CMK (cell line): ENCODE measurements at places on chromosomes 6 and 20.

DNA sequence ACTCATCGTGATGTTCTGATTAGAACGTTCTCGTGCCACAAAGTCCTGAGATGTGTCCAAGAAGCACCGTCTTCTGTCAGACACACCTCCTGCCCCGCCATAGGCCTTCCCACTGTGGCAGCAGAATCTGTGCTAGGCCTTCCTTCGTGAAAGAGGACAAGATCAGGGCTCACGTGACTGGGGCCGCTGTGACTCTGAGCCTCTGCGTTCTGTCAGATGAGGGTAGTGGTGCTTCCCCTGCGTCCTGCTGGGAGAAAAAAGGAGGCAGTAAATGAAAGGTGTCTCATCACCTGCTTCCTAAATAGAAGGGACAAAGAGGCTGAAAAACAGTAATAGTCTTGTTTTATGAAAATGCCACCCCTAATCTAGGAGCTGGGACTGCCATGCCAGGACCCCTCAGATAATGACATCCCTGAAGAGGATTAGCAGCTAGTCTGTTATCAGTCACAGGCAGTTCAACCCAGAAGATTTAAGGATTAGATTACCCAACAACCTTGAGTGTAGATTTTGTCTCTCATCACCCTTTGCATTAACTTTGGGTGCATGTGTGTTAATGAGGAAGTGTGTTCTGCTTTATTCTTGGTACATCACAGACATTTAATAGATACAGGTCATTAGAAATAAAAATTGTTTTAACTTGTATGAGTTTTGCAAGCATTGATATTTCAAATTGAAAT, 4.1 kb downstream of the DNAJC5 start:
- DNase-seq, result no peak

GRCh38 chr6:10177704-10178103, 237.2 kb downstream of the TFAP2A start:
- DNase-seq, result no peak

DNA sequence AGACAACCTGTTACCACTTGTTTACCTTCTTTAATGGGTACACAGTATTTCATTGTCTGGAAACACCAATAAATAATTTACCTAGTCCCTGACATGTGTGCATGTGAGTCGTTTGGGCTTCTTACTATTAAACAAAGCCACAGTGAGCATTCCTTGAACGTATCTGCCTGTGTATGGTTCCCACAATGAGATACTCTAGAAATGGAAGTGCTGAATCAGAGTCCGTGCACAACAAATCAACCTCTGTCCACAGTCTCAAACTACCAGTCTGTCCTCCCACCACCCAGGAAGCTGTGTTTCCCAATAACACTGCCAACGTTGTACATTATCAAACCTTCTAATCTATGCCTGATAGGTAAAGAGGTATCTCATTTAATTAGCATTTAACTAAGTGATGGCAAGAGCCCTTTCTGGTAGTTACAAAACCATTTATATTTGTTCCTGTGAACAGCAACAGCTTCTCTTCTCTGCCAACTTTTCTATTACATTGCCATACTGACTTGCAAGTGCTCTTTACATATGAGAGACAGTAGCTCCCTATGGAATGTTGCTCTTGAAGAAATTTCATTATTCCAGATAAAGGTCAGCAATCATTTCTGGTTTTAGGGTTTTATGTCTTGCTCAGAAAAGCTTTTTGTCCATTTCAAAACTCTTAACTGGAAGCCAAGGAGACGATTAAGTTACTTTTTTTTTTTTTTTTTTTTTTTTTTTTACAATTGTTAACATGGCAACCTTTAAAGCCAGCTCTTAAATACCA, 14.7 kb downstream of the JAG1 start:
- no peak for DNase-seq

- DNase-seq, result peak; percentile 52
Observed at GRCh38 chr6:43454696-43455530, 435 bp downstream of the DLK2 start.

GRCh38 chr6:50056242-50056641, 6.5 kb upstream of the DEFB112 start:
- DNase-seq, result no peak

GRCh38 chr6:108116546-108117426, 42.2 kb upstream of the OSTM1 start:
- DNase-seq, result no peak

DNA sequence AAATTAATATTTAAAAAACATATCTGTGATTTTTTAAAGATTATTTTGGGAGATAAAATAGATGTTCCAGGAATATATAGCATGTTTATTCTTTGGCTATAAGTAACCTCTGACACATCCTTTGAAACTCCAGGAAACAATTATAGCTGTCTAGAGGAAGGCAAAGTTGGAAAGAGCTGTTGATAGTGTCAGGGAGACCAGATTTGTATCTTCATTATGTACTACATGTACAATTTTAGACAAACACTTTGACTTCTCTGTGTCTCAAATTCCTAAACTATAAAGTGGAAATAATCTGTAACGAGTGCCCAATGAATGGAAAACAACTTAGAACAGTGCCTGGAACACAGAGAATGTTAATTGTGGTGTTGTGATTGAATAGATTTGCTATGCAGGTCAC, 25.6 kb upstream of the ADGRG6 start:
- no peak for DNase-seq

DNA sequence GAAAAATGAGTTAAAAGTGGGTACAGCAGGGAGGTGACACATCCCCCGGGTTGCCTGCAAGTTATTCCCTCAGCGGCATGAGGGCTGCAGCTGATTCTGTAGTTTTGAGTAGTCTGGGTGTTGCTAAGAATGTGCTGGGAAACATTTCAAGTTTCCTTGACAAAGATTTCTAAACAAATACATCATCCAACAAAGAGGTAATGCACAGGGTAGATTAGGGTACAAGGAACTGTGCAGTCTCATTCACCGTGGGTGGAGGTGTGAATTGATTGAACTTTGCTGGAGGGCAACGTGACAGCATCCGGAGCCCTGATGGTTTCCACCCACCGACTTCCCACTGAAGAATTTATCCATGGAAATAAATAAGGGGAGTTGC, 21.8 kb downstream of the CASS4 start:
- no peak for DNase-seq

DNA sequence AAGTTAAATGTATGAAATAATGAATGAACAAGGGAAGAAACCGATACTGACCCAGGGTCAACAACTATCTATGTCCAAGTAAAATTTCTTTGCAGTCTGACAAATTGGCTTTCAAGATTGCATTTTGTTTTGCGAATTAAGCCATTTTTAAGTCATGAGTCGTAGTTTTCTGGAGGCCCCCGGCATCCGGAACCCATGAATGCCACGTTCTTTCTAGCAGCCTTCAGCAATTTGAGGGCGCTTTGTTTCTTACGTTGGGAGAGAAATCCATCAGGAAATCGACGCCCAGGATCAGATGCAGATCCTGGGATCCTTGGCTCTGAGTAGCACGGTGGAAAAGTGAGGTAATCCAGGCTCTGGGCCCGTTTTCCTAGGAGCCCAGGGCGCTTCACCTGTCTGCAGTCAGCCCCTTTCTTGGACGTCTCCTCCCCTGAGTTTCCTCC, 309 bp upstream of the ABRACL start:
- DNase-seq, result no peak

DNA sequence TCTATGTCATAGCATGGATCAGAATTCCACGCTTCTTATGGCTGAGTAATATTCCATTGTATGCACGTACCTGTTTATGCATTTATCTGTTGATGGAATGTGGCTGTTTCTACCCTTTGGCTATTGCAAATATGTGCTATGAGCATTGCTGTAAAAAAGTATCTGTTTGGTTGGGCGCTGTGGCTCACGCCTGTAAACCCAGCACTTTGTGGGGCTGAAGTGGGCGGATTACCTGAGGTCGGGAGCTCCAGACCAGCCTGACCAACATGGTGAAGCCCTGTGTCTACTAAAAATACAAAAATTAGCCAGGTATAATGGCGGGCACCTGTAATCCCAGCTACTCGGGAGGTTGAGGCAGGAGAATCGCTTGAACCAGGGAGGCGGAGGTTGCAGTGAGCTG, 182.4 kb downstream of the BCAS1 start:
- no peak for DNase-seq

GRCh38 chr6:7267466-7268091, 45.4 kb downstream of the SSR1 start:
- DNase-seq, result no peak

GRCh38 chr6:112713402-112713801, 366.3 kb downstream of the RFPL4B start:
- no peak for DNase-seq

DNA sequence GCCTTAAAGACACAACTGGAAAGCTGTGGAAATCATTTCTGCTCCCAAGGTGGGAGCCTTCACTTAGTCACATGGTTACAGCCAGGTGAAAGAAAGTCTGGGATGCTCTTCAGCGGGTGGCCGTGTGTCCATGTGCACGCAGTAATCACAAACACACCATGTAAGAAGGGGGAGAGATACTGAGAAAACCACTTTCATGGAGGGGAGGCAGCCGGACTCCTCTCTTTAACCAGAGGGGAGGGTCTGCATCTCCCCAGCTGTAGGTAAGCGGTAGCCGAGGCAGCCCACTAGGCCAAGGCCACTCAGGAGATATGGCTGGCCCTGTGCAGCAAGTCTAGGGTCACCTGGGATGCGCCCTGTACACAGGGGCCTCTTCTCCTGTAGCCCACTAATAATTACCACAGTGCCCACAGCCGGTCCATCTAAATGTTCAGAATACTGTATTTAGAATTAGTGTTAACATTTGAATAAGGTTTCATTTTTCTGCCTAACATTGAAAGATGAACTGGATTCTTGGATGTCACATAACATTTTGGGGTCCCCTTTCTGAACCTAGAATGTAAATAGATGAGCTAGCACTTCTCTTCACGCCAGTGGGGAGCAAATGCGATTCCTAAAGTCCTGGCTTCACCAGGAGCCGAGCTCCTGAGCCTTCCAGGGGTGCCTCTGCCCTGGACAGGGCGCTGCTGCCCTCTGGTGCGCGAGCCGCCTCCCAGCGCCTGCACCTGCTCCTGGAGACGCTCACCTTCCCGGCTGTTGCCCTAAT, 15.9 kb downstream of the GPR31 start:
- no peak for DNase-seq

GRCh38 chr20:16821211-16822089, 73.3 kb downstream of the OTOR start:
- DNase-seq, result peak; percentile 8

DNA sequence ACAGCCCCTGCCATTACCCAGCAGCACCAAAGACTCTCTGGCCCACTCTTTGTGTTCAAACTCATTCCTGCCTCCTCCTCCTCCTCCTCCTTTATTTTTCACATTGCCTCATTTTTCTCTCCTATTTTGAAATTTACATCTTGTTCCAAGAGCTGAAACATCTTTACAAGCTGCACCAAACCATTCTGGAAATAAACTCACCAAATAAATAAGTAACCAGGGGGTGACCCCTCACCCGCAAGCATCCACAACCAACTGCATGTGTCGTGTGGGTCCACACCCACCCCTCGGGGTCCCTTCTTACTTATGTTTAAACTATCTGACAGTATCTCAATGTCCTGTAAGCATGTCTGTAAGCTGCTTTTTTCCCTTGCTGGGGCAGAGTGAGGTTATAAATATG, 1.4 kb downstream of the KCNB1 start:
- DNase-seq, result no peak

GRCh38 chr20:37500311-37500710, 20.7 kb upstream of the NNAT start:
- no peak for DNase-seq

DNA sequence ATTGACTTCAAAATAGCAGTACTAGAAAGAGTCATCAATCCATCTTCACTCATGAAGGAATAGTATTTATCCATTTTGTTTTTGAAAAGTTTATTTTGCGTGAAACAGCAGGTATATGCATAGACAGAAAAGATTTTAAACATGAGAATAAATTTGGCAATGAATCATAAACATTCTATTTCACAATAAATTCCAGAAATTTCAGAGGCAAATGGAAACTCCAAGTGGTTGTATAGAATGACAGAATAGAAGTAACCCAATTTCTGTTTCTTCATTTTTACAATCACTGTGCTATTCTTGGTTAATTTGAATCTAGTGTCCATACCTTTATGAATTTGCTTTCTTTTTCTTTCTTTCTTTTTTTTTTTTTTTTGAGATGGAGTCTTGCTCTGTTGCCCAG, 173.0 kb upstream of the ECI2 start:
- no peak for DNase-seq

DNA sequence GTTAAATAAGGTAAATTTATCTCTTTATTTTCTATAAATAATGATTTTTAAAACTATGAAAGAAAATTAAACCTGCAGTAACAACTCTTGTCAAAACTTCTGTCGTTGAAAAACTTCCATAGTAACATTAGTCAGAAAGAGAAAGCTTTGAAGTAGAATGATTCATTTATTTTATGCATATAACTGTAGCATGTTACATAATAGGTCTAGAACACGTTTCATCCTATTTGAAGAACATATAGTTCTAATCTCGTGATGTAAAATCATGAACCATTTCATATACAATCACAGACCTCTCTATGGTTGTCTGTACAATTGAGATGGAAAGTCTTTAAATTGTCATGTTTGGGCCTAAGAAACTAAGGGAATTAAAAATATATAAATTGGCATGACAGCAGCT, 61.3 kb upstream of the MYLIP start:
- DNase-seq, result no peak

GRCh38 chr6:41598670-41599014, 39.6 kb upstream of the MDFI start:
- DNase-seq, result no peak
